ENCODE measurements at places on chromosomes 16 and 17. TPM values are rescaled to one million over a fixed set of nuclear protein-coding genes. Genes with fewer than 3 reads are reported as not detected.

INTS2 gene
- total RNA-seq: 26.5 TPM

DNA sequence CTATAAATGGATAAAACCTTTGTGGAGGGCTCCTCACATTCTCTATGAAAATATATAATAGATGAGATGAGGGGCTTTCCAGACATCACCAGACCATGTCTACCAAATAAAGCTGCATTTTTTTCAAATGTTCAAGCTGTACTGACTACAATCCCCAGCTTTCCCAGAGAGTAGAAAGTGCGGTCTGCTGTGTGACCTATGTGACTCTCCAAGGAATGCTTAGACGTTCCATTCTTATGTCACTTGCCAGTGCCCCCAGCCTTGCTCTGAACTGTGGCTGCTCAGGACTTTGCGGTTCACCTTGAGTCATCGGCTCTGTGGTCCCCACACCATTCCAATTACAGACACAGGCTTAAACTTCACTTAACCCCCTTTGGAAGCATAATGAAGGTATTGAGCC lies 47.8 kb upstream of the SCNN1B start:
- DNase-seq: no peak

SLFN12 gene
- 2.0 TPM for total RNA-seq

NXPH3 gene
- total RNA-seq: 7.7 TPM

DNA sequence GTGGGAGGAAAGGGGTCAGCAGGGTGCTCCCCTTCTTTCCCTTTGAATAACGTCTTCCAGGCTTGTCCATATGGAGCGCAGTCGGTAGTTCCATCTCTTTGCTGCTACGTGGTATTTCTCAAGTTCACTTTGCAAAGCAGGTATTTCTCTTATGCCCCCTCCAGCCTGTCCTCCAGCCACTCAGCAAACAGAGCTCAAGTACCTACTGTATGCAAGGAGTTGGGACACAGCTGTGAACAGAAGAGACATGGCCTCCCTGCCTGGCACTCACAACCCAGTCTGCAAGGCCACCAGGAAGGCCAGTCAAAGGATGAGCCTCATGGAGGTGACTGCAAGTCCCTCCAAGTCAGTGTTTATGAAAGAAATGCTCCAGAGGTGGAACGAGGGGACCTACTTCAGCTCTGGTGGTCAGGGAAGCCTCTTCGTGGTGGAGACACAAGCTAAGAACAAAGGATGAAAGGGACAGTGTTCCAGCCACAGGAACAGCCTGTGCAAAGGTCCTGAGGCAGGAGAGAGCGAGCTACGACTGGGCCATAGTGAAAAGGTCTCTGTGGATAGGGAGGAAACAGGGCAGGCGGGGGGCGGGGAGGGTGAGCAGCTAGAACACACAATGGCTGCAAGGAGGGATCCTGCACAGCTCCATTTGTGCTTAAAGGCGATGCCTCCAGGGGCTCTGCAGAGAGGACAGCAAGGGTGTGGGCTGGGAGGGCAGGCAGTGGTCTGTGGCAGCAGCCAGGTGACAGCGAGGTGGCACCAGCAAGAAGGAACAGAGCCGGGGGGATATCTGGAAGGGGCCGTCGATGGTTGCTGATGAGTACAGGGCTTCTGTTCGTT lies 32.6 kb downstream of the PPL start:
- no peak for DNase-seq

DNA sequence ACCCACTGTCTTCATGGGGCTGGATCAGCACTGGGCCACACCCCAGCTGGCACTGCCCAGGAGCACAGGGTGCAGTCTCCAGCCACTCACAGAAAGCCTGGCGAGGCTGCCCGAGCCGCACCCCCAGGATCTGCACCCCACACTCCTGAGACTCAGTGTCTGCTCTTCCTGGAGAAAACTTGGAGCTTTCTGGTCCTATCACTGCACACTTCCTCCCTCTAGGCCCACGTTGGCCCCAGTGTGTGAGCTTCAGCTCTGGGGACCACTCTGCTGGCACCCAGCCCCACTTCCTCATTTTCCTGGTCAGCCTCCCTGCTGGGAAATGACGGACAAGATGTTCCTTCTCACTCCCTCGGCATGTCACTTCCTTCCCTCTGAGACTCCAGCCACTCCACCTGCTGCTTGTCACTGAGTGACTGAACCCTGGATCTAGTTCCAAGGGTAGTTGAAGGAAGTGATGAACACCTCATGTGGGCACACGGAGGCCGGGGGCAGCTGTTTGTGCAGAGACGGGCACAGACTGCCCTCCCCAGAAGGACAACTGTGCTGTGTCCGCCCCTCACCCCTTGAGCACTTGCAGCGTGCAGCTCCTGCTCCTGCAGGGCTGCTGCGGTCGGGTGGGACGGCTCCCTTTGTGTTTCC lies 29.0 kb downstream of the ZC3H18 start:
- no peak for DNase-seq

DNA sequence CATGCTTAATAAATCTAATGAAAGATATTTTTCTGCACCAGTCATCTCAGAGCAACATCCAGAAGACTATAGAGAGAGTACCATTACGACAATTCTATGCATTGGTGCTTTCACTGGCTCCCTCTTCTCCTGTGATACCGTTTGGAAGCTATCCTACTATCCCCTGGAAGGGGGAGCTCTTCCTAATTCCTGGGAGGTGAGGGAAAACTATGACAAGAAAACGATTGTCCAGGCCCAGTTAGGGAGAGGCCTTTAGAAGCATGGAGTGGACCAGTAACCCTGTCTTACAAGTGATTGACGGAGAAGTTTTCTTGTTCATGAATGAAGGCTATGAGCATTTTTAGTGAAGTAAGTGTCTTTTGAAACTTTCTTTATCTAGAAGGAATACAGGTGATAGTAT lies 150.2 kb downstream of the TANC2 start:
- no peak for DNase-seq
